NCI-H1417 treated with DMSO at 0.1 percent for 48 hours (cell line): ENCODE measurements at places on chromosomes 5 and 9.

DNA sequence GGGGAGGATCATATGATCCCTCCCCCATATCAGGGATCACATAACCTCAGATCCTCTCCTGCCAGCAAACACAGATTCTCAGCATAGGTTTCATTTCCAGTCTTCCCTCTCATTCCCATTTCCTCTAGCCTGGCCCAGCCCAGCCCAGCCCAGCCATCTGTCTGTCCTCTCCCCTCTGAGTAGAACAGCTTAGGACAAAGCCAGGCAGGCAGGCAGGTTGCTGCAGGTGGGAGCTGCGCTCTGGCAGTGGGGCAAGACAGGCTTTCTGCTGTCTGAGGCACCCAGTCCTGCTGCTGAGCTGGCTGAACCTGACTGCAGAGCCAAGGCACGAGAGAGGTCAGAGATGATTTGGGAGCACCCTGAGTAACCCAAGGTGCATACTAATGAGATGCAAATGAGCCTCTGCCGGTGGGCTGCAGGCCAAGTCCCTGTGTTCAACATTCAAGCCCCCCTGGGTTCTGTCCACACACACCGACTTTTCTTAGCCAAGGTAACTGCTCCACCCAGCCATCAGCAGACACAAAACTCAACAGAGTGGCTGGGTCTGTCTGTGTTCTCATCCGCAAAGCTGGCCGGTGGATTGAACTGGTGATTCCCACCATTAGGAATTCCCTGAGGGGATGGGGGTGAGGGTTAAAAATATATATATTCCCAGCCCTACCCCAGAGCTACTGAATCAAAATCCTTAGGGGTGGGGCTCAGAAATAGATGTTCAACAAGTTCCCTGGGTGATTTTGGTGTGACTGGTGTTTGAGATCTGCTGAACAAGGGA, 9.1 kb downstream of the FAT2 start:
- DNase-seq, result no peak

DNA sequence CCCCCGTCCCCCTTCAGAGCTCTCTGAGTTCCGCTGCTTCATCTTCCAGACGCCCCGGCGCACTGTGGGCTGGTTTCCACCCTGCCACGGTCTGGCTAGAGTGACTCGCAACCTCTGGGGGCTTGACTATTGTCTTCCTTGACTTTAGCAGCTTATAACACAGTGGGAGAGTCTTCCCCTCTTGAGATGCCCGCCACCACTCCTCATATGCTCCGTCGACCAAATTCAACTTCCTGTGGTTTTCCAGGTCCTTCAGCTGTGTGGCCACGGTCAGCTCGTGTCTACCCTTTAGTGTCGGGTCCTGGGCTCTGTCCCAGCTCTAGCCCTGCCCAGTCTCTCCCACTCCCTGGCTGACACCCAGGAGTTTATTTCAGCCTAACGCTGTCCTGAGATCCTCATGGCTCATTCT, 28.2 kb upstream of the NCS1 start:
- DNase-seq, result no peak

- DNase-seq, result no peak
Observed at GRCh38 chr9:80968611-80969010, 720.7 kb downstream of the TLE1 start.

DNA sequence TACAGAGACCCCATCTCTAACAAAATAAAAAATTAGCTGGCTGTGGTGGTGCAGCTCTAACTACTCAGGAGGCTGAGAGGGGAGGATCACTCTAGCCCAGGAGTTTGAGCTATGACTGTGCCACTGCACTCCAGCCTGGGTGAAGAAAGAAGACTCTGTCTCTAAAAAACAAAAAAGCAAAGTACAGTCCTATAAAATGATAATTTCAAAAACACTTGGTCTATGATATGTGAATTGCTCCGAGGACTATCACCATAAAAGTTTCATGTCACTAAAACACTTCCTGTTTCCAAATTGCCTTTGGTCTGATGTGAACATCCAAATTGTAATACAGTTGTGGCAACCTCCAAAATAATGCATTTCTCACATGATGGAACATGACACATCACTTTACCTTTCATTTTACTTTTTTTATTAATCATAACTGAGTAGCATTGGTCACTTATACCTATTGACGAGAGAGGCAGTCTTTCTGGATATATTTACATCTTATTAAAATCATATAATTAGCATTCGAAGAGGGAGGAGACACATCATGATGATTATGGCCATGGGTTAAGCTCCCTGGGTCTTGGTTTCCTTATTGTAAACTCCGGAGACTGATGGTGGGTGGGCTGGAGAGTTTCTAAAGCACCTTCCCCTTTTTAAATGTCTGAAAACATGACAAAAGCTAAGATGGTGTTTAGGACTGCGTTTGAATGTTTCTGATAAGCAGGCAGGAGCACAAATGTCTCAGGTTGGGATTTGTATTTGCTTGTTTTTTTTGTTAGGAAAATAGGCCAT, 25.8 kb upstream of the CD180 start:
- no peak for DNase-seq

GRCh38 chr9:99109522-99109921, 4.6 kb downstream of the TGFBR1 start:
- DNase-seq, result no peak

DNA sequence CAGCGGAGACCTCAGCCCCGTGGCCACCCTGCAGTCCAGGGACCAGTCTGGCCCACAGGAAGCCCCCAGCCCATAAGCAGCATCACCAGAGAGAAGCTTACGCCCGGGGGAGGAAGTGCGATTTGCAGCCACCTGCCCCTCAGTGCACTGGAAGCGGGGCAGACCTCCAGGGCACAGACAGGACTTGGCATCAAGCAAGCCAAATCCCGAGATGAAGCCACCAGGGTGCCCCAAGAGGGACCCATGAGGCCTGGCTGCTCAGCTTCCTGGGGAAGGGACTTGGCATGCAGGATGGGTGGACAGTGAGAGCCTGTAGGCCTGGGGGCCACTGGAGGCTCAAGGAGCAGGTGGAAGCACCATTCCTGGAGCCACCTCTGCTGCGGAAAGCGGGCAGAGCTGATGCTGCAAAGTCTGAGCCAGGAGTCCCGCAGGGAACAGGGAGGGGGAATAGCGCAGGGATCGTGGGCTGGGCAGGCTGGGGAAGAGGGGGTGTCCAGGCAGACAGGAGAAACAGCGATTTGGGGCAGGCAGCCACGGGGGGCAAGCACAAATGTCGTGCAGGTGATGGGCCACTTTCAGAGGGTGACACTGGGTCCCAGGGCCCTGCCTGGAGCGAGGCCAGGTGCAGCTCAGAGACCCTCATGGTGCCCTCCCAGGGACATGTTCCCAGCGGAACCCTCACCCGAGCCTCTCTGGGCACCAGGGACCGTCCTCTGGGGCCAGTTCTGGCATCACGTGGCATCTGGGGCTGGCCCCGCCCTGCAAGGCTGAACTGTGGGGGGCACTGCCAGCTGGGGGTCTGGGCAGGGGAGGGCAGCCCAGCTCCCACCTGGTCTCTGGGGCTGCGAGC, 3.2 kb downstream of the LRRC26 start:
- DNase-seq, result no peak

DNA sequence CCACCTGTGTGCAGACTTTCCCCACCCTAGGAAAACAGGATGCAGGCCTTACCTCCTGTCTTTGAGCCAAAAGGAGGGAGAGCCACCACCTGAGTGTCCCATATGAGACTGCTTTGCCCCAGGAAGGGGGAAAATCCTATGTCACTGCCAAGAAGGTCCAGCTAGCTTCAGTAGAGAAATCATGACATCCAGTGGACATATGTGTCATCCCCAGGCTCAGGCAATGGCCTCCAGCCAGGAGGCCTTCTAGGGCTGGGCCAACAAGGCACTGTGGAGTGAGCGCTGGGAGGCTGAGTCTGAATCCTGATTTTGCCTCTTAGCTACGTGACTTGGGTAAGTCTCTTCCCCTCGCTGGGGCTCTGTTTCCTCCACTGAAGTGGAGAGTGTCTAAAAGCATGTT, 60.2 kb downstream of the SMIM23 start:
- DNase-seq, result no peak

GRCh38 chr5:125890511-125890931, 532.7 kb upstream of the GRAMD2B start:
- no peak for DNase-seq

DNA sequence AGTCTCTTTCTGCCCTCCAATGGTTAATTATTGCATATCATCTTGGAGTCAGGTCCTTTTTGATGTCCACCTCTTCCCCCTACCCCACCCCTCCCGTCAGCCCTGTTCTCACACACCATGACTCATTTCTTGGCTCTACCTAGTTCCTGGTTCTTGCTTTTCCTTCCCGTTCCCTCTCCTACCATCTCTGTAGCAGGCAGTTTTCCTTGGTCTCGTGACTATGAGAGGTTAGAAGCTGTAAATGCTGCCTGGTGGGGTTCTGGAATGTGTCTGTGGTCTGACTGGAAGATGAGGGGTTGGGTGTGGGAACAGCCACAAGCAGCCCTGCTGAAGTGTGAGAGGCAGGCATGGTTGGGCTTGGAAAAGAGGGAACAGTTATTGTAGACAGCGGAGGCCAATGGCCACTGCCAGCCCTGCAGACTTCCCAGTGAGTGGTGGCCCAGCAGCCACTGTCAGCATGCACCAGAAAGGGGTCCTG, 18.2 kb downstream of the SLC22A5 start:
- no peak for DNase-seq

GRCh38 chr9:75229605-75230332, 141.5 kb downstream of the OSTF1 start:
- DNase-seq, result no peak
